MG63 (cell line): ENCODE measurements at places on chromosomes 6 and 20. TPM values are rescaled to one million over a fixed set of nuclear protein-coding genes. Genes with fewer than 3 reads are reported as not detected.

Gene DEFB132
- not detected in 2 replicates for total RNA-seq

Gene SLC13A3
- not detected in 2 replicates for total RNA-seq

Gene ATP9A
- total RNA-seq = 9.6 and 11.1 TPM in 2 replicates

DNA sequence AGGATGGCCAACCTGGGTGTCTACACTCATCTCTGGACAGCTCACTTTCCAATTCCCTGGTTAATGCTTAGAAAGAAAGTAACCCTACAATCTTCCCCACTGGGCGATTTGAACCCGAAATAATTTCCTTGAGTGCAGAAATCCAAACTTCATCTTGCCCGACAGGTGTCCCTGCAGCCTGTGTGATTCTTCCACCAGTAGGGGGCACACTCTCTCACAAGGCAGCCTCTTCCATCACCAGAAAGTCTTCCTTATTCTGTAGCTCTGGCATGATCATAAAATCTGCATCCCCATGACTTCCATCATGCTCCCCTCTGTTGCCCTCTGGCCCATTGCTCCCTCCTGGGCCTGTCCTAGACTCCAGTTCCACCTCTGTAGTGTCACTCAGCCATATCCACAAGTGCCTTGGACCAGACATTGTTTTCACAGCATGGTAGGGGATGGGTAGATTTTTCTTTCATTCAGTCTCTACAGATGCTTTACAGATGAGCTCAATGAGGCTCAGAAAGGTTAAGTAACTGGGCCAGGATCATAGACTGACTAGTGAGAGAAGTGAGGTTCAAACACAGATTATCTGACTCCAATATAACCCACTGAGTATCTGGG, 170.4 kb upstream of the SPTLC3 start:
- DNase-seq = no peak

- DNase-seq = no peak
Measured at GRCh38 chr20:48340883-48341281, 486.9 kb downstream of the PREX1 start.
